ENCODE measurements at places on chromosomes 1 and 21. TPM values are rescaled to one million over a fixed set of nuclear protein-coding genes. Genes with fewer than 3 reads are reported as not detected.

- DNase-seq = peak; percentile 55
These were observed 109.7 kb upstream of the HP1BP3 start for GRCh38 chr1:20896826-20897225.

DNA sequence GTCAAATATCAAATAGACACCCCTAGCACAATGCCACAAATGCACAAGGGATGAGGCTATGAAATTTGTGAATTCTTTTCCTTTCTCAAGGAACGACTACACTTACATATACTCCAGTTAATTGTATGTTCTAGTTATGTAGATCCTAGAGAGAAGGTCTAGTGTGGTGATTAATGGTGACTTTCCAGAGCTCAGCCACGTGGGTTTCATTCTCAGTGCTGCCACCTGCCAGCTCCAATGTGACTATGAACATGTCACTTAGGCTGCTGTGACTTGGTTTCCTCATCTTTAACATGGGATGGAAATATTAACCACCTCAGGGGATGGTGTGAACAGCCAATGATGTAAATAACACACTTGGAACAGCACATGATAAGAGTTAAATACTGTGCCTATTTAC is 138.3 kb downstream of the APP start:
- DNase-seq = no peak

The RUNX3 gene
- 2.7 TPM for total RNA-seq

The TEX38 gene
- not detected for total RNA-seq

The CCDC27 gene
- not detected for total RNA-seq

DNA sequence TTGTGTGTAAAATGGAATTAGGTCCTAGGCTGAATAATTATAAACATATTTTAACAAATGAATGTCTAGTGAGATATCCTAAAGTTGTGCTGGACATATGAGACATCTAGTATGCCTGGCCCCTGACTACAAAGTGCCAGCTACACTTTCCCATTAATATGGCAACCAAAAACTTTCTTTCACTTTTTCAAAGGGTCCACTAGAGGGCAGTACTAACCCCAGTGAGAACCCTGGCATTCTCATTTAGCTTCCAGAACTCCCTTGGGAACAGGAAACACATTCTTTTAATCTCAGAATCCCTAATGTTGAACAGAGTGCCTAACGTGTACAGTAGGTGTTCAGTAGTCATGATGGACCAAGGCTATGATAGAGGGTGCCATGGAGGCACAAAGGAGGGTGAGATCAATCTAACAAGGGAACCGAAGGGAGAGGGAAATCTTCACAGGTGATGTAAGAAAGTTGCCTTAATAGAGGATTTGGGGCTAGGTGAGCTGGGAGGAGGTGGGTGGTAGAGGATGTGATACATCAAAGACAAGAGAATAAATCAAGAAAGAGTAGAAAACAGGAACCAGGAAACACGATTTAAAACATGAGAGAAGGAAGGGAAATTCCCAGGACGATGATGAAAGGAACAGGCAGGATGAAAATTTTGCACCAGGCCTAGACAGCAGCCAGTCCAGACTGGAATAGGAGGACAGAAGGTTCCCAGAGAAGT is 41.6 kb downstream of the NSL1 start:
- peak; percentile 87 for DNase-seq

DNA sequence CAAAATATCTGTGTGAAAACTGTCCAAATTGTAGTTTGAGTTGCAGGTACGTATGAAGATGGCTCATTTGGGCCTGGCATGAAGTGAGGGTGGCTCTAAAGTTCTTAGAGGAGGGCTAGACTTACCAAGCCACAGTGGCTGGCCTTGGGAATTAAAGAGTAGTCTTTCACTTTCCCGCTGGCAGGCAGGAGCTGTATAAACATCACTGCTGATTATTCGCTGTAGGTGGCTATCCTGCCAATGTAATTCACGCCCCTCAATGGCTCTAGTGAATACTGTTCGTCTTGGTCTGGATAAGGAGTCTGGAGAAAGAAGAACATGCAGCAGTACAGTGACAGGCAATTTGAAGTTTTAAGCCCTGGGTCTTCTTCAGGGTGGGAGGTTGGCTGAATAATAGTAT is 31.0 kb downstream of the UROD start:
- no peak for DNase-seq

DNA sequence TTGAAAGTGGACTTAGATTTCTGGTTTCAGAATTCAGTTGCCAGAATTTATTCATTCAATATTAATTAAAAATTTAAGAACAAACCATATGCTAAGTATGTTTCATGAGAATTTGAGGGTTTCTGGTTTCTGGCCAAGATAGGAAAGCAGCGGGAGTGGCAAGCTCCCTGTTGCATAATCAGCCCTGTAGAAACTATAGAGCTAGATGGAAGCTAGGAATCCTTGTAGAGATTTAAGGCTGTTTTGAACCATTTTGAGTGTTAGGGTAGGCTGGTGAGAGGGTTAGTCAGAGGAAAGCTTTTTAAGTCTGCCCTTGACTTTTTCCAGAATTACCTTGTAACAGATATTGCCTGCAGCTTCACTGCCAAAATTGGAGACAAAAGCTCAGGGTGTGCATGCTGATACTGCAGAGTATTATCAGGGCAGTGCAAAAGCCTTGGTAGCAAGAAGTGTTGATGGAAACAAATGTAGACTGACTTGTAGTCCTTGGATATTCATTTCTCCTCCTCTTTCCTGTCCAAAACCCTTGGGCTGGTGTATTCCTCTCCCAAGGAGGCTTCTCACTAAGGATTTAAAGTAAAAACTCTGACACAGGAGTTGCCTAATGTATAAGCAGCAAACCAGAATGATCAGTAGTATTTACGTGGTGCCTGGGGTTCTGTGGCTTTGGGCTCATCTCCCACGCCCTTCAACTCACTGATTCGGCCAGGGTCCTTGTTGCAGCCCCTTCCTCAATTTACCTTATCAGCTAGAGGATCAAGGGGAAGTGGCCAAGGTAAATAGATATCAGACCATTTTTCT is 12.6 kb upstream of the GIPC2 start:
- peak; percentile 31 for DNase-seq

DNA sequence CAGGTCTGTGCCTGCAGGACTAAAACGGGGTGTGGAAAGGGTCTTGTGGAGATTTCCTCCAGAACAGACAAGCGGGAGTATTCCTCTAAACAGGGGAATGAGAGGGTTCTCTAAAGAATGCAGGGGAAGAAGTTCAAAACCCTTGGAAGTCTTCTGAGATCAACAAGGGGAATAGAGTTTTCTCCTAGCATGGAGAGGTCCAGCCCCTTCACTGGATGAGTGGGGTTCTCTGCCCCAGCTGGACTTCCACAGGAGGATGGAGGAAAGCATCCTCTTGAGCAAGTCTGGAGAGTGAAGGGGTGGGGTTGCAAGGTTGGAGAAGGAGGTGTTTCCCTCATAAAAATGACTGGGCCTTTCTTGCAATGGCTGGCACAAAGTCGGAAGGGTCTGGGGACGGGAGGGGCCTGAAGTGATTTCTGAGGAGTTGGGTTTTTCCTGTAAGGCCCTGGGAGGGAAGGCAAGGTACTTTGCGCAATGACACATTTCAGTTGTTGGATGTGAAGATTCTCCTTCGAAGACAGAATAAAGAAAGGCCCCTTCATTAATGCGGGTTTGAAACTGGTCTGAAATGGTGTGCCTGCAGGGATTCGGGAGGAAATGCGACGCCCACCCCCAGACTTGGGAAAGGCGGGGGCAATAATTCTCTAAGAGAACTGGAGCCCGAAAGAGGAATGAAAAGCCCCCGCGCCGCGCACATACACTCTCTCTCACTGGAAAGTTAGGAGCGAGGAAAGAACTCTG is 884 bp downstream of the SPATA6 start:
- DNase-seq = peak; percentile 36

GRCh38 chr1:43441166-43441893 is 12.4 kb downstream of the HYI start:
- no peak for DNase-seq

DNA sequence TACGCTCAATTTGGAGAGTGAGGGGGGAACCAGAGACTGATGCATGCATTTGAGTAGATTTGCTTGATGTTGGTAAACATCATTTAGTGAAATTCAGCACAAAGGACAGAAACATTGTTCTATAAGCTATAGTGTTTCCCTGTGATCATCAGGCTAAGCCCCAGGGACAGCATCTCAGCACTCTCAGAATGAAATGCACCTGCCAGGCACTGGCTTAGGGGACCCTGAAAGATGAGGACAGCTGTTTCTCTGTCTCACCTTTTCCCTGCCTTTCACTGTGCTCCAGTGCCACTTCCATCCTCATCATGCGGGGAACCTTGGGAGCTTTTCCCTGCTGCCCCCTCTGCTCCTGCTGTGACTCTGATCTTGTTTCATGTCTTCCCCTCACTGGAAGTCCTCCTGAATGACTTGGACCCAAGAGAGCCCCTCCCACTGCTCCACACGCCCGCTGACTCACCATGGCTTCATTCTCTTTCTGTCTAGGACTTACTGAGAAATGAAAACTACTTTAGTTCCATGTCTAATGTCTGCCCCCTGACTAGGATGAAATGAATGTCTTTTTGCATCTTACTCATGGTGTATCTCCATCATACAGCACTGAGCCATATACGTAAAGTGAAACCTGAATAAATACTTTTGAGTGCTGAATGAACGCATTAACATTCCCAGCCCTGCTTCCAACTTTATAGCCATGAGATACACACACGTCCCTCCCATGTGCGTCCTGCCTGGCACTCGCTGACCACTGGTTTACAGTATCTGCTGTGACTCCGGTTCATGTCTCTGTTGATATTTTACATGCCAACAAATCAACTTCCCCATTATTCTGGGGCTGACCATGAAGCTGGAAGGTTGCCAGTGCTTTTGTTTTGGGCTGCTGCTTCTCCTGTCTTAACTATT is 182.0 kb downstream of the PCP4 start:
- DNase-seq = no peak

The LRRC39 gene
- not detected for total RNA-seq

GRCh38 chr1:174406421-174406820 is 41.3 kb upstream of the GPR52 start:
- no peak for DNase-seq

- no peak for DNase-seq
These were observed 290.3 kb upstream of the NRIP1 start for GRCh38 chr21:15355066-15355465.

GRCh38 chr1:152884966-152885624 is 7.0 kb downstream of the SMCP start:
- peak; percentile 72 for DNase-seq

- DNase-seq = no peak
These were observed 10.0 kb upstream of the OVAAL start for GRCh38 chr1:180548686-180549317.

DNA sequence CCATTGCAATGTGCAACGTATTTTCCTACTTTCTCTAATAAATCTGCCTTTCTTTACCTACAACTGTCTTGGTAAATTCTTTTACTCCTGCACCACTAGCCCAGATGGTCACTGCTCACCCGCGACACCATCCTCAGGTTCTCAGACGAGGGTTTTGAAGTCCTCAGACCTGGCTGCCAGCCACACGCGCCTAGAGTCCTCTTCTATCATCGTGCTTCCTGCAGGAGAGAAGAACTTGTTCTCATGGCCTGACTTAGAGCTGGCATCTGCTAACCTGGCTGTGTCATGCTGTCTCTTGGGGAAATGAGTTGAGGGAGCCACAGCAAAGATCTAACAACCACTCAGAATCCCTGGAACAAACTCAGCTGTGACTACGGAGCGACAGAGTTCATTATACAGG is 30.3 kb upstream of the PGBD5 start:
- DNase-seq = no peak

DNA sequence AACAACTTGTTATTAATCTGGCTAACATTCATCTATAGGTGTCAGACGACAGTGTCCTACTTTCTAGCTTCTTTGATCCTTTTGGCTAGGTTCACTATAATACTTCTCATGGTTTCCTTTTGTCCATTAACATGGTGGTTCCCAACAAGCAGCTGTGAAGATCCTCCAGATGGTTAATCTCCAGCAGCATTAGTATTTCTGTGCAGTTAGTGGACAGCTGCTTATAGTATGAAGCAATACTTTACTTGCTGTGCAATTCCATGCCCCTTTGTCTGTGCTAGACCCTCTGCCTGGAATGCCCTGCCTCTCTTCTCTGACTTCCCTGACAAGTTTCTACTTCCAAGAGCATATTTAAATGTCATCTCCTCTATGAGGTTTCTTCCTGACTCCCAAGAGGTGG is 41.7 kb upstream of the ARHGAP29 start:
- DNase-seq = no peak

GRCh38 chr1:5720484-5720883 is 271.7 kb downstream of the NPHP4 start:
- DNase-seq = no peak

GRCh38 chr1:145889722-145890121 is 4.1 kb upstream of the ANKRD35 start:
- no peak for DNase-seq

- DNase-seq = peak; percentile 79
These were observed 96.7 kb downstream of the DYRK1A start for GRCh38 chr21:37463083-37463801.

The SHISA4 gene
- 42.4 TPM for total RNA-seq

The HCRTR1 gene
- total RNA-seq = not detected

DNA sequence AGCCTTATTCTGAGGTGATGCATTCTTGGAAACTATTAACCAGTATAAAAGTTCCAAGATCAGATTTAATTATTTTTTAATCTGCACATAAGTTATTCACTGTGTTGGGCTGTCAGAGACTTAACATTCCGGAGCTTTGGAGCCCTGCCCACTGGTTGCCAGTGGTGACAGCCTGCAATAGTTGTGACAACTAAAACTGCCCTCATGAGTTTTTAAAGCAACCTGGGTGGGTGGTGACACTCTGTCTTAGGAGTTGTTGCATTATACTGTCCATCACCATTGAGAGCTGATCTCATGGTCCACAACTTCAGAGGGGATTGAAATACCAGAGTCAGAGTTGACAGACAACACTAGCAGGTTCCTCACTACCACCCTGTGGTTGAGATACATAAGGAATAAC is 653.9 kb upstream of the USP24 start:
- peak; percentile 15 for DNase-seq

DNA sequence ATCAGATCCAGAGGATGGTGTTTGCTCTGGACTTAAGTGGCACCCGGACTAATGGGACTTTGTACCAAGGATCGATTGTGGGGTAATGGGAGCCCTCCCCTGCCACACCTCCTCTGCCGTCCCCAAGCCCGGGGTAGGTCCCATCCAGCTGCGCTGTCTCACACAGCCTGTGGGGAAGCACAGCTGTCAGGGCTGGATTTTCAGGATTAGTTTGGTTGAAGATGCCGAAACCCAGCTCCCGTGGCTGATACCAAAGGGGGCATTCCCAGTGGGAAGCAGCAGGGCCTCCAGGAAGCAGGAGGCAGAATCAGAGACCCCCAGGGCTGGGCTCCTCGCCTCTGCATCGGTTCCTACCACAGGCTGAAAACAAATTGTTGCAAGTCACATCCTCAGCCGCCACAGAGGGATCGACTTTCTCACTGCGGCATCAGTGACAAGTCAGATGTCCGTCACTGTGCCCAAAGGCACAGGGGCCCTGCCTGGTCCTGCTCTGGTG is 59.7 kb downstream of the MATN1 start:
- no peak for DNase-seq

Measured in GM23248 (cell line).